NCI-H187 (cell line): ENCODE measurements at places on chromosomes 11 and 22.

GRCh38 chr11:64204464-64204989 lies 2.0 kb upstream of the FERMT3 start:
- peak; percentile 60 for DNase-seq

- DNase-seq = no peak
Measured at GRCh38 chr11:10602945-10603344, 34.5 kb upstream of the LYVE1 start.

GRCh38 chr11:2085251-2086066 lies 53.7 kb downstream of the IGF2 start:
- no peak for DNase-seq

GRCh38 chr22:41619979-41620588 lies 759 bp downstream of the DESI1 start:
- DNase-seq = no peak

DNA sequence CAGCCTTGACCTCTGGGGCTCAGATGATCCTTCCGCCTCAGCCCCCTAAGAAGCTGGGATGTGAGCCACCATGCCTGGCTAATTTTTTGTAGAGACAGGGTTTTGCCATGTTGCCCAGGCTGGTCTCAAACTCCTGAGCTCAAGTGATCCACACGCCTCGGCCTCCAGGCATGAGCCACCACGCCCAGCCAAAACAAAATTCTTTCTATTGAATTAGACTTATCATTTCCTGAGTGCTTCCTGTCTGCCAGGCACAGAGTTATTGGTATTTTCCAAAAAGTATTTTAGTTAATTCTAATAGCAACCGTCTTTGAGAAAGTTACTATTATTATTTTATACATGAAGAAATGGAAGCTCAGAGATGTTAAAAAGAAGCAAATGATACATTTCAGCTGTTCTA lies 61.4 kb upstream of the LMO2 start:
- DNase-seq = no peak

DNA sequence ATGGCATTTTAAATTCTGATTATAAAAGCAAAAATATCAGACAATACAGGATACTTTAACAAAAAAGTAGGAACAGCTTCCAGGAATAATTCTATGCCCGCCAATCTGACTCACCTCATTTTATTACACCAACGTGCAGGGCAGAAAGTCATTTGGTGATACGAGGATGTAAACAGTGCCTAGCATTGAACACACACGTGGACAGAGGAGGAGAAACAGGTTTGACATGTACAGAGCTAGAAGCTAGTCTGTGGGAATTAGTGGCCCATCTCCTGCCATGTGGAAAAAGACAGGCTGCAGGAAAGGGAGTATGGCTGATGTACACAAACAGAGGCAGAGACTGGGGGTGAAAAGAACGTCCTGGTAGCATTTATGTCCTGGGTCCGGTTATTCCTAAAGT lies 9.0 kb upstream of the SPINDOC start:
- no peak for DNase-seq

DNA sequence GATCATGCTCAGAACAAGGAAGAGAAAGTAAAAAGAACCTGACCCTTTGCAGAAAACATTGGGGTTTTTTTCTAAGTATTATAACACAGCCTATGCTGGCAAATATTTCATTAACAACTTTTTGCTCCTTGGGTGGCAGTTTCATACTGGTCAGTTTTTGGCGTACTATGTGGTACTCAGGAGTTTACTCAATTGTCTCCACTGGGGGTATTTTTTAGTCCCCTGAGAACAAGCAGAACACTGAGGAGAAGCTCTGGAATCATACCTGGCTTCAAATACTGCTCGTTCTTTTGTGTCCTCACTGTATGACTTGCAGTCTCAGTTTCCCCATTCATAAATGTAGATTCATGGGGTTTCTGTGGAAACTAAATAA lies 90.4 kb downstream of the SERGEF start:
- DNase-seq = no peak

DNA sequence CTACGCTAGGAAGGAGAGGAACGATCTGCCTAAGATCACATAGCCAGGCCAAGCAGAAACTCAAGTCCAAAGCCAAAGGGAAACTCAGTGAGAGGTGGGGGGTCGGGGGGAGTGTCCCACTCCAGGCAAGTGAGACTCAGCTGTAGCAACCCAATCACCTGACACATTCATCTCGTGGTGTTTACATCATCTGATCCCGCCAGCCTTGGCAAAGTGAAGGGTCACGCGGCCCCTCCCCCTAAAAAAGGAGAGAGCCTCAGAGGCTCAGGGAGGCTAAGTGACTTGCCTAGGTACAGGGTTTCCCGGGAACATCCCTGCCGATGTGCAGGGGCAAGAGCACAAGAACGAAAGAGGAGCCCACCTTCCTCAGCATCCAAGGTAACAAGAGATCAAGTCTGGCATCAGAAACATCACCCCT lies 21.5 kb downstream of the MYH9 start:
- no peak for DNase-seq

DNA sequence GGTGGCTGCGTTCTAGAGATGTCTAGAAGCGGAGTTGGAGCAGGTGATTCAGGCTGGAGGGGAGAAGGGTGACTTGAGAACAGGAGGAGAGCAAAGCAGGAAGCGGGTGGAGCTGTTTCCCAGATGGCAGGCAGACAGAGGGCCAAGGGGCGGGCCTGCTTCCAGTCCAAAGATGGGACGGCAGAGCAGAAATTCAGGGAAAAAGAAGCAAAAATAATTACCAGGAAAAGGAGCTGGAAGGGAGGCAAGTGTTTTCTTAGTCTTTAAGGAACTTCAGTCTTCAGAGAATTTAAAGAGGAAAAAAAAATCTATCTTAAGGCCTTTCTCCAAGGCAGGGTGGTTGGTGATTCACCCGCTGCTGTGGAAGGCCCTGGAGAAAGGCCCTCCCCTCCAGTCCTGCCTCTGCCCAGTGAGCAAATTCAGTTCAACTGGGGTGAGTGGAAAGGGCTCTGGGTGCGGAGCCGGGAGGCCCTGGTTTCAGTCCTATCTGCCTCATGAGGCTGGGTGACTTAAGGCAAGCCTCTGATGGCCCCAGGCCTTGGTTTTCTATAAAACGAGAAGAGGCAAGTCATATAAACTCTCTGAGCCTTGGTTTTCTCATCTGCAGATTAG lies 4.5 kb upstream of the CREB3L1 start:
- DNase-seq = no peak

DNA sequence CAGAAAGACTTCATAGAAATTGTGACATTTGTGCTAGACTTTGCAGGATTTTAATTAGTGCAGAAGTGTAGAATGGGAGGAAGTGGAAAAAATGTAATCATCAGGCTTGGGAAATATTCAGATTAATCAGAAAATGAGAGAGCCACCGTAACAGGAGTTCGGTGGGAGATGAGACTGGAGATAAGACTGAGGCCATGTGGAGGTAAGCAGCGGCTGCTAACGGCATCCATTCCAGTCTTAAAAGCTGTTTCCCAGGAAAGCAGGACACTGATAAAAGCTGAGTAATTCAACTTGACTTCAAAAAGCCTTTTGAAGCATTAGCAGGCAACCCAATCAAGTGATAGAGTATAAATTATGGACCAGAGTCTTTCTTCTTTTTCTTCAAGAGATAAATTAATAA lies 369.9 kb downstream of the LUZP2 start:
- DNase-seq = no peak

DNA sequence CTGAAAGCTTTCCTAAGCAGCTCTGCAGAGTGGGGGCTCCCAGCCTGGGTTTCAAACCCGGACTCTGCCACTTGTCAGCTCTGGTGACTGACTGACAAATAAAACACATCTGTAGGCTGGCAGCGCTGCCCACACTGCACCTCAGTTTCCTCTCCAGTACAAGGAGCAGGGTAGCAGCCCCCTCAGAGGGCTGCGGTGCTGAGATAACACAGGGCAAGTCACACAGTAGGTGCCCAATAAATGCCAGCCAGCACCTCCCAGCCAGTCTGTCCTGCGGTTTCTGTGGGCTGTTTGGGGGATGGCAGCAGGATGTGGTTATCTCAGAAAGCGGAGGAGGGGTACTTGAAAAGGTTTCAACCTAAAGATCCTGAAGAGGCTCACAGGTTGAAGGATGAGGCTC lies 1.5 kb downstream of the SYT12 start:
- DNase-seq = no peak

GRCh38 chr11:64674774-64675173 lies 48.2 kb downstream of the NRXN2 start:
- DNase-seq = no peak

DNA sequence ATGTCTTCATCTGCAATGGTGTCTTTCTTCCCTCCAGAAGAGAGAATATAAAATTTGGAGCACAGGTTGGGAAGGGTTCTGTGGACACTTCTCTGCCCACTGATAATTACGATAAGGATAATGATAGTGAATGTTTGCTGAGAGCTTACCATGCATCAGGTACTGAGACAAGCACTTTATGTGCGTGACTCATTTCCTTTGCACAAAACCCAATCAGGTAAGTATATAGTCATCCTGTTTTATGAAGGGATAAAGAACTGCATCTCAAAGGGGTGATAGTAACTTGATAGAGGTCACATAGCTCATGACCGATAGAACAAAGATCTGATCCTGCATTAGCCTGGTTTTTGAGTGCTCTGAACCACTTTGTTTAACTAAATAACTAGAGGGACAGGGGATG lies 9.4 kb downstream of the DRD2 start:
- DNase-seq = no peak

- DNase-seq = no peak
Measured at GRCh38 chr11:61776561-61777075, 15.8 kb downstream of the TMEM258 start.

GRCh38 chr11:72491001-72491400 lies 56.7 kb upstream of the CLPB start:
- no peak for DNase-seq

- DNase-seq = no peak
Measured at GRCh38 chr22:19407649-19408606, 23.6 kb downstream of the HIRA start.

DNA sequence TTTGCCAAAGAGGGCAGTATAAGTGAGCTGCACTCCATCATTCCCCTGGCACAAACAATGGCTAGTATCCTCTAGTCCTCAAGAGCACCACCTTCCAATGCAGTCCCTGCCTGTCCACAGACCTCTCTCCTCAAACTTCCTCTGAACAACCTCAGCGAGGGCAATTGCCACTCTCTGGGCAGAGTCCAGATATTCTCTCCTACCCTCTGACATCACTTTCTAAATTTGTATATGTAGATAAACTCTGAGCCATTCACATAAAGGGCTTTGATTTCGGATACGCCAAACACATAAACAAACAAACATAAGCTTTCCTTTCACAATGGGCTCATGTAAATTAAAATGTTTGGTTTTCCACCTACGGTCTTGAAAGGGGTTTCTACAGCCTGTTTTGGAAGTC lies 3.0 kb upstream of the SLC43A3 start:
- DNase-seq = no peak

- no peak for DNase-seq
Measured at GRCh38 chr22:50192436-50193204, 6.9 kb downstream of the TRABD start.

GRCh38 chr11:117717485-117718314 lies 79.3 kb downstream of the DSCAML1 start:
- peak; percentile 26 for DNase-seq

GRCh38 chr22:44281768-44282637 lies 30.7 kb downstream of the SHISAL1 start:
- no peak for DNase-seq

DNA sequence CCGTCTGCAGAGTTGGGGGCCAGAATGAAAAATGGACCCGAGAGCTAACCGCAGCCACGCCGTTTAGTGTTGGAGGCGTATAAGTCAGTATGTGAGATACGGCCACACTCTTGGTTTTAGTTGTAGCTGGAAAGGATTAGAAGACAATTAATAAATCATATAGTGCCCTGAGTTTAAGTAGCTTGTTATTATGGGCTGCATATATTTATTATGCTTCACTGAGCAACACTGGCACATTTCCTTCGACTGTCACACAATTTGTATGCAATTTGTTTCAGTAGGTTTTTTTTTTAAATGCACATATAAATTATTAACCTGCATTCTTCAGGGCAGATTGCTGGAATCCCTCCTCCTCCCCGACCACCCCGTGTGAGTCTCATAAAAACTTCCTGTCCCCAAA lies 56.9 kb downstream of the PKNOX2 start:
- no peak for DNase-seq

DNA sequence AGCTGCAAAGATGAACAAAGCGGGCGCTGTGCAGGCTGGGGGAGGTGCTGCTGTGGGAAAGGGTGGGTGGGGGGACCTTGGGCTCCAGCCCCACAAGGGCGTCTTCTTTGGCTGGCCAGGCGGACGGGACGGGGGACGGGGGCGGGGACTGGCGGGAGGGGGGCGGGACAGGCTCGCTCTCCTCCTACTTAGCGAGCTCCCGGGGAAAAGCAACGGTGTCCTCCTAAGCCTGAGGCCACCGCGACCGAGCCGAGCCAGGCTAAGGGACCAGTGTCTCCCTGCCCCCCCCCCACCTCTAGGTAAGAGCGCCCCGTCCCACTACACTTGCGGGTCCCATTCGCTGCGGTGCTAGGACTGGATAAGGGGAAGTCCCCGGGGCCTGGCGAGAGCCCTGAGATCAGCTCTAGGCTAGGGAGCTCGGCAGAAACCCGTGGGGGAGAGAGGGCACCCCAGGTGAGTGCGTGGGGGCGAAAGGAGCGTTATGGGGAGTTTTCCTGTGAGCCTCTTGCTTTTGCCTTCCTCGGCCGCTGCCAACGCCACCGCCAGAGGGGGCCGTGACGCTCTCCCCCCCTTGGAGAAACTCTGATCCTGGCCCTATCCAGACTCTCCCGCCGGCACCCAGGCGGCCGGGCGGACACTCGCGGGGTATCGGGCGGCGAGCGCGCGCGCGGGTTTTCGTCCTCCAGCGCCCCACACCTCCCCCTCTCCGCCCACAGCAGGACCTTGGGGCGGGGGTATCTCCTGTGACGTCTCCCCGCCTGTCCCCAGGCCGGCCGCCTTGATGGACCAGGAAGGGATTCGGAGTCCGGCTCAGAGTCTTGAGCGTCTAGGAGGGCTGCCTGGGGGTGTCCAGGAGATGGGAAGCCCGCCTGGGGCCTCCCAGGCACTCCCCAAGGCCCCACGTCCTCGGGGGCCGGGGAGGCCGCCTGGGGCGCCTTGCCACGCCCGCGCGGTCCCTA lies at the start of gene PHLDB1:
TSS of gene PHLDB1 (plus strand) at position 215 of the 959 bp plus-strand sequence. CDS start 6,222 bp downstream, outside the sequence.
- peak; percentile 21 for DNase-seq

- no peak for DNase-seq
Measured at GRCh38 chr11:20058749-20059458, 101.4 kb downstream of the DBX1 start.

DNA sequence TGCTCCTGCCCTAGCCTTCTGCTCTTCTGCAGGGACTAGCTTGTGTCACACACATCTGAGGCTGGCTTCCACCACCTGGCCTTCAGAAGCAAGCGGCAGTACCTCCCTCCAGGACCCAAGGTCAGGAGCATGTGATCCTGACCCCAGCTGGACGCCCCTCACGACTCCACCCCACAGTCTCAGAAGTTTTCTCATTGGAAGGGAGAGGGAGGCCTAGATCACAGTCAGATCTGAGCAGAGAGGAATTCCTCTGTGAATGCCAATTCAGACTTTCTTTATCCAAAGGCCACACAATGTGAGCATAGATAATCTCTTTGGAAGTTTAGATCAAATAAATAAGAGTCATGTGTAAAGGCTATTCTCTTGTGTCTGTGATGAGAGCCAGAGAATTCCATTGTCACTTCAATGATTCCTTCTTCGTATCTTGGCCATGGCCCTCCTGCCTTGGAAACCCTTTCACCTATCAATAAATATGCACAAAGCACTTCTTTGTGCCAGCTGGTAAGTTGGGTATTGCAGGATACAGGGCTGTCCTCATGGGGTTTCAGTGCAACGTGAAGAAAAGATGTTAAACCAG lies 142.9 kb downstream of the SNX19 start:
- no peak for DNase-seq

- DNase-seq = no peak
Measured at GRCh38 chr11:719214-720016, 13.4 kb downstream of the EPS8L2 start.

GRCh38 chr11:79708319-79708932 lies 267.6 kb upstream of the TENM4 start:
- peak; percentile 26 for DNase-seq

- DNase-seq = no peak
Measured at GRCh38 chr22:30881361-30882183, 87.0 kb downstream of the MORC2 start.
